ENCODE measurements at places on chromosomes 5 and 9.

- no peak for DNase-seq
These were observed 7.4 kb downstream of the GALNT10 start for GRCh38 chr5:154197801-154198491.

DNA sequence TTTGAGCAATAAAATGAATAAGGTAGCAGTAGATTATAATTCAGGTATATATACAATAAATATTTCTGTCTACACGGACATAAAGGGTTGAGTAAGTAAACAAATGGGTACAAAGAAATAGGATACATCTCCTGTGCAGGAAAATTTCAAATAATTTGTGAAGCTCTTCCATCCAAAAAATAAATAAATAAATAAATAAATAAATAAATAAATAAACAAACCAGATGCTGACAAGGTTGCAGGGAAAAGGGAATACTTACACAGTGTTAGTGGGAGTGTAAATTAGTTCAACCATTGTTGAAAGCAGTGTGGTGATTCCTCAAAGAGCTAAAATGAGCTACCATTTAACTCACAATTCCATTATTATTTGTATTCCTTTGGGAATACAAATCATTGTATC is 227.3 kb upstream of the CDH18 start:
- DNase-seq, result no peak

DNA sequence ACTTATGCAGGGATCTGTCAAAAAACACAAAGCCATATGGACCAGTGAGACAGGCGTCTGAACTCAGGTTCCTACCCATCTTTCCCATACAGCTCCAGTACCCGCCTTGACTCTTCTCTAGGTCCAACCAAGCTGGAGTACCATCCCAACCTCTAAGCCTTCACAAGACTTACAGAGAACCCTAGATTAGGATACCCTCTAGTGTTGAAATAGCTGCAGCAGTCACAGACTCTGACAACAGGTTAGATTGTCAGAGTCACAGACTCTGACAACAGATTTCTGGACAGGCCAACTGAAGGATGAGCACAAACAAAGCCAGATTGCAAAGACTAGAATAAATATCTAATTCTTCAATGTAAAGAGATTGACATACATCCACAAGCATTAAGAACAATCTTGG is 266.1 kb downstream of the GRIA1 start:
- no peak for DNase-seq

DNA sequence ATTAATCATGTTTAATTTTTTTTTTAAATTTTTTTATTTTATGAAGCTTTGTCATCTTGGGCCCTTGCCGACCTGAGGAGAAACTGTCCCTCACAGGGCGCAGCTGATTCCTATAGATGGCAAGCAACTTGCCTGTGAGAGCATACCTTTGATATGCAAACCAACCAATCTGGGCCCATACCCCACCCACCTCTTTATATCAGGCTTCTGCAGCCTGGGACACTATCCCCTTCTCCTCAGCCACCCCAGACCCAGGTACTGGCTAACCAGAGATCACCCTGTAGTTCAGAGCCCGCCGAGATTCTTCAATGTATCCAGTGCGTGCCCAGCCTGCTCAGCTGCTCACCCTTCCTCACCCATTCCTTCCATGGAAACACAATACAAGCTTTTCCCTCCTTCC is 18.7 kb upstream of the AGGF1 start:
- DNase-seq, result no peak

GRCh38 chr5:13276156-13276555 is 668.3 kb downstream of the DNAH5 start:
- no peak for DNase-seq

DNA sequence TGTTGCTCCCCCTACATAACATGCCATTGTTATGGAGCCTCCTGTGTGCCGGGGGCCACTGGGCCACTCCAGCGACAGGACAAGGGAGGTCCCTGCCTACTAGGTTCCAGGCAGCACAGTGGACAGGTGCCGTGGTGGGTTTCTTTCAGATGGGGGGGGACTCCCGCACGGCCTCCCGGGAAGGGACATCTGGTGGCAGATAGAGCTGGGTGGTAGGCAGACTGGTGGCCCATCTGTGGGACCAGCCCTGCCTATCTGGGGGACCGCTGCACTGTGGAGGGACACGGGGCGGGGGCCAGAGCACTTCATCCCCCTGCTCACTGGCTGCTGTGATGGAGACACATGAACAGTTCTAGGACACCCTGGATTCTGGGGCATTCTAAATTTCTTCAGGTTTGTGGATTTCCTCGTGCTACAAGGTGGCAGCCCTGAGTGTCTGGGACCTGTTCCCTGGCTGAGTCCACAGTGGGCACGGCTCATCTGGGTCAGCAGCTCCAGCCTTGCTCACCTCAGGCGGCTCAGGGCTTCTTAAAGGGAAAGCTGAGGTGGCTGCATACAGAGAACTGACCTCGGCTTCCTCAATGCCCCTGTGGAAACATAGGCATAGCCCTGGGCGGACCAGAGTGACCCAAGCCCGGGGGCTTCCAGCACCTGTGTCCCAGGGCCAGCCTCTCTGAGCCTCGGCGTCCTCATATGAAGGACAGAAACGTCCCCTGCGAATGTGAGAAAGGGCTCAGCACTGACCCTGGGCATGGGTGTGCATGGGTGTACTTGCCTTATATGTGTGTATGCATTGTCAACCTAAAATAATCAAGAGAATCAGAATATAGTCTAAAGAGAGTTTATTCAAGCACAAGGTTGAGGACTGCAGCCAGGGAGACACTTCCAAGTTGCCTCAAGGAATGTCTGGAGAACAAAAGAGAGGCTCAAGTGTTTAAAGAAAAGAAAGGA is 22.5 kb downstream of the FGD3 start:
- no peak for DNase-seq

DNA sequence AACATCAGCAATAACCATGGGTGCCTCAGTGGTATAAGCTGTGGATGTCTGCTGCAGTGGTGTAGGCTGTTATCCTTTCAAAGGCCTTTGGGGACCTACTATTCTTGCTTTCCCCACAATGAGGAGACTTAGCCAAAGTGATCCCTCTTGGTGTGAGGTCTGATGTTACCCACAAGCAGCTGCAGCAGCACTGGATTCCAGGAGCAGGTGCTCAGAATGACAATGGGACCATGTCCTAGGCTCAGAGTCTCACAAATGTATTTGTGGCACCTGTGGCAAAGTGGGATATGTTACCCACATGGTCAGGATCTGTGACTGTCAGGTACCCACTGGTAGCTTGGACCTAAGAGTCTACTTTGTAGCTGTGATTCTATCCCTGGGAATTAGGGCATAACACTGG is 70.4 kb downstream of the RNF130 start:
- DNase-seq, result no peak

- no peak for DNase-seq
These were observed 442.1 kb downstream of the TLE4 start for GRCh38 chr9:80013891-80014290.

DNA sequence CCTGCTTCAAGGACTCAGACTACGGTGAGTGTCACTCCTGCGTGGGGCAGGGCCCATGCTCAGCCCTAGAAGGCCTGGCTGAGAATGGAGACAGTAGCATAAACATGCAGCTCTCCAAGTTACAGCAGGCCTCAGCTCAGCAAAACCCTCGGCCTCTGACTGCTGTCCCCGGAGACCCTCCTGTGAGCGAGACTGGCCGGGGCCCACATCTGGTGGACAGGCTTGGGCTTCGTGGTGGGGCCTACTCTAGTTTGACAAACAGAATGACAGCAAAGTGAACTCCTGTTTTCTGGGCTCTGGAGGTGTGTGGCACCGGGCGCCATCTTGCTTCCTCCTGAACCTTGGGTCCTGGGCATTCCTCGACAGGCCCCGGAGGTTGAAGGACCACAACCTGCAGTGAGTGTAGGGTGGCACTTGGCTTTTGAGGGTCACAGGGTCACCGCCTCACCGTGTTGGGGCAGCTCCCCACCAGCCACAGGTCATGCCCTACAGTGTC is 97.5 kb downstream of the PHF2 start:
- no peak for DNase-seq

DNA sequence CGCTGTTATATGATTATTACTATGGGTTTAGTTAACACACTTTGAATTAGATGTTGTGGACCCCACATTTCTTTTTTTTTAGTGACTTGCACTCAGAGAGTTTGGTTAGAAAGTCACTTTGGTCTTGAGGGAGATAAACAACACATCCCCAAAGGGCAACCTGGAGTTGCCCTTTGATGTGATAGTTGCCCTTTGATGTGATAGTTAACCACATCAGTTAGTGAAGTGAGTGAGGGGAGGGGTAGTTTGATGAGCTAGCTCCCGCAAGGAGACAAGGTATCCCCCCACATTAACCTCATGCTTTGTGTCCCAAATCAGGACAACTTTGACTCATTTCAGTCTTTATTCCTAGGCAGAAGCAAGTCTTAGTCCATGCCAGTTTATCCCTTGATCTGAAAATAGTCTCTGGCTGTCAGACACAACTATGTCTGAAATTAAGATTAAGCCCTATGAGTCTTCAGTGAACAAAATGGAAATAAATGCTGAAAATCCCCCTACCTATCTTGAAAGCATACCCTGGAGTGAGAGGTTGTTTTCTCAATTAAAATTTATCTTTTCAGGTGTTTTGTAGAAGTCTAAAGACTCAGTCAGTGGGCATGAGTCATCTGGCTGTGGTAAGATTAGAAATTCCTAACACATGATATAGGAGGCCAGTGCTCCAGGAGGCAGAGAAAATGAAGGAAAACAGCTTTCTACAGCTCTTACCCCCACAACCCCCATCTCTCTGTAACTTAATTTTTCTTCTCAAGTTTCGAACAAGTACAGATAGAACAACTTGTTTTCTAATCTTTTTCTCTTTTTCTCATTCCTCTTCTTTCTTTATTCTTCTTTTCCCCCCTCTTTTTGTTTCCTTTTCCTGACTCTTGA is 208.9 kb upstream of the DMRTA1 start:
- DNase-seq, result no peak

DNA sequence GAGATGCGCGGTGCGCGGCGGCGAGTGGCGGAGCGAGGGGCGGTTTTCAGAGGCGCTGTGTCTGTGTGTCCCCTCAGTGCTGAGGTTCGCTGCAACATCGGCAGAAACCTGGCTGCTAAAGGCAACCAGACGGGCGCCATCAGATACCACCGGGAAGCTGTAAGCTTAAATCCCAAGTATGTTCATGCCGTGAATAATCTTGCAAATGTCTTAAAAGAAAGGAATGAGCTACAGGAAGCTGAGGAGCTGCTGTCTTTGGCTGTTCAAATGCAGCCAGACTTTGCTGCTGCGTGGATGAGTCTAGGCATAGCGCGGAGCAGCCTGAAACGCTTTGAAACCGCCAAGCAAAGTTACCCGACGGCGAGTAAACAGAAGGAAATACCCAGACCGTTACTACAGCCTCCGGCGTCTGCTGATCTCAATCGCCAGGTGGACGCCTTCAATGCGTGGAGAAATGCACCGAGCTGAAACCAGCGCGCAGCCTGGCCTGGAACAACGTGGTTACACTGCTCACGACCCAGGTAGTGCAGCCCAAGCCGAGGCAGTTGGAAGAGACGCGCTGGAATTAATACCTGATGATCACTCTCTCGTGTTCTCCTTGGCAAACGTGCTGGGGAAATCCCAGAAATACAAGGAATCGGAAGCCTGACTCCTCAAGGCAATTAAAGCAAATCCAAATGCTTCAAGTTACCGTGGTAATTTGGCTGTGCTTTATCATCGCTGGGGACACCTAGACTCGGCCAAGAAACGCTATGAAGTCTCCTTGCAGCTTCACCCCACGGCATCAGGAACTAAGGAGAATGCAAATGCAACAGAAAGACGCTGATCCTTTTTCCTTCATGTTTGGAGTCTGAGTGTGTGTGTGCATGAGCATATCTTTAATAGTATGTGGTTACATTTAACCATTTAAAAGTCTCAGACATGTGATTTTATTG is 15.9 kb downstream of the OR2V1 start:
- no peak for DNase-seq

DNA sequence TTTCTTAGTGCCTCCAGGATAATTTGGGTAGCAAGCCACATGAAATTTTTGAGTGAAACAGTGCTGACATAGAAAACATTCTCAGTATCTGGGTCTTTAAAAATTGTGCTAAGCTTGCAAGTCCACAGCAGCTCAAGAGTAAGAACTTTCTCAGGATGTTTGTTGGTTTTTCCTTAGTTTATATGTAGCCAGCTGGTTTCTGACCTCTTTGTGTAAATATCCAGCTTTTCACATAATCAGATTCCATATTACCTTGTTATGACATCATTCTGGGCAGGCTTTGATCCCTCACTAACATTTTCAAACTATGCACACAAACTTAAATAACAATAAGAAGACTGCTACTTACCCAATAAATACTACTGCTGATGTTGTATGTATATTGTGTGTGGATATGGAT is 82.9 kb upstream of the VCAN start:
- no peak for DNase-seq

GRCh38 chr5:60223342-60223741 is 329.8 kb upstream of the PDE4D start:
- DNase-seq, result no peak

GRCh38 chr5:14438195-14438606 is 143.4 kb upstream of the OTULINL start:
- DNase-seq, result no peak

DNA sequence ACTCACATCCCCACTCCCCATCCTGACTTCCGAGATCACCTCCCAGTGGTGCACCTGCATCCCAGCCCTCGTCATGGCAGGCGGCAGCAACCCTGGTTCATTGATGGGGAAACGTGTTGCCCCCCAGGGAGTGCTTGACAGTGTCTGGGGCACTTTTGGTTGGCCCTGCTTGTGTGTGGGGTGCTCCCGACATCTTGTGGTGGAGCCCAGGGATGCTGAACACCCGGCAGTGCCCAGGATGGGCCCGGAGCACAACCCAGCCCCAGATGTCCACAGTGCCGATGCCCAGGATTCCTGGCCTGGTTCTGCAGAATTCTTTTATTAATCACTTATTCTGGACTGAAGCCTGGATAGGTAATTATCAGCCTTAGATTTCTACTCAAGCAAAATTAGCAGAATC is 3.7 kb downstream of the MRPL36 start:
- no peak for DNase-seq

- no peak for DNase-seq
These were observed 41.4 kb upstream of the RNU6ATAC start for GRCh38 chr9:134205672-134206310.

GRCh38 chr9:121447321-121447834 is 52.3 kb downstream of the GGTA1 start:
- DNase-seq, result no peak

GRCh38 chr5:180782748-180783147 is 19.9 kb downstream of the MGAT1 start:
- DNase-seq, result no peak
